HFFc6 (cell line): ENCODE measurements at places on chromosomes 3 and 15. TPM values are rescaled to one million over a fixed set of nuclear protein-coding genes. Genes with fewer than 3 reads are reported as not detected.

Gene PLOD2
- 181 to 324 TPM (median 304 TPM) in 3 replicates for total RNA-seq

Gene GRM7
- not detected in 2 replicates for total RNA-seq

Gene AP3B2
- not detected in 3 replicates for total RNA-seq

Gene TPRA1
- 40.2 to 48.2 TPM (median 44.2 TPM) in 3 replicates for total RNA-seq

Gene LCTL
- 0.43 to 0.75 TPM (median 0.64 TPM) in 3 replicates for total RNA-seq

Gene SLC41A3
- total RNA-seq = 44.7 and 58.1 TPM in 2 replicates

Gene GOLIM4
- 117 and 137 TPM in 2 replicates for total RNA-seq

Gene ISLR2
- not detected in 3 replicates for total RNA-seq

- DNase-seq = no peak
These were observed 3.4 kb upstream of the AP4E1 start for GRCh38 chr15:50905055-50905454.

DNA sequence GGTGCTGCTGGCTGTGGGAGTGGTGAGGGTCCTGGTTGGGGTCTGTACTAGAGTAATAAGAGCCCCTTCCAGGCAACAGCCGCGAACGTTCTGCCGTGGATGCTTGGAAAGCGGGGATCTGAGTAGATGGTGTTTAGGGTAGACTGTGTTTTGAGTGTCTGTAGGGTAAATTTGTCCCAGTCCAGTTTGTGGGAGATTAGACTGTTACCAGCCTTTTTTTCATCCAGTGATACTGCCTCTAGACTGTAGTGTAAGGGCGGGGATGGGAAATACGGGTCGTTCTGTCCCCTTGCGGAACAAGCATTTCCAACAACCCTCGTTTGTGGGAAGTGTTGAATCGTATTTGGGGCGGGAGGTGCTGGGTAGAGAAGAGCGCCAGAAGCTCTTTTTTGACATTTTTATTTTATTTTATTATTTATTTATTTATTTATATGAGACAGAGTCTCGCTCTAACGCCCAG lies 424 bp downstream of the HAUS2 start:
- peak; percentile 11 for DNase-seq

DNA sequence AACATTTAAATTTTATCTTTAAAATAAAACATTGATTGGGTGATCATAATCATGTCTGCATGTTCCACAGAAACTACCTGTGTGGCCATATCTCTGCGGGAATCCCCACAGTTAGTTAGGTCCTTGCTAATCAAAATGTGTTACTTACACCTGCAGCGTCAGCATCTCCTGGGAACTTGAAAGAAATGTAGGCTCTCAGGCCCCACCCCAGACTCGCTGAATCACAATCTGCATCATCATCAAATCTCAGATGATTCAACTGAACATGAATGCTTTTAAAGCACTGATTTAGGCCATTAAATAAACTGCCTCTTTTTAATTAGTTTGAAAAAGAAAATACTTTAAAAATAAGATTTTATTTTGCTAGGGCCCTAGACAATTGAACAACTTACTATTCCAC lies 577.8 kb downstream of the PYDC2 start:
- DNase-seq = peak; percentile 25

DNA sequence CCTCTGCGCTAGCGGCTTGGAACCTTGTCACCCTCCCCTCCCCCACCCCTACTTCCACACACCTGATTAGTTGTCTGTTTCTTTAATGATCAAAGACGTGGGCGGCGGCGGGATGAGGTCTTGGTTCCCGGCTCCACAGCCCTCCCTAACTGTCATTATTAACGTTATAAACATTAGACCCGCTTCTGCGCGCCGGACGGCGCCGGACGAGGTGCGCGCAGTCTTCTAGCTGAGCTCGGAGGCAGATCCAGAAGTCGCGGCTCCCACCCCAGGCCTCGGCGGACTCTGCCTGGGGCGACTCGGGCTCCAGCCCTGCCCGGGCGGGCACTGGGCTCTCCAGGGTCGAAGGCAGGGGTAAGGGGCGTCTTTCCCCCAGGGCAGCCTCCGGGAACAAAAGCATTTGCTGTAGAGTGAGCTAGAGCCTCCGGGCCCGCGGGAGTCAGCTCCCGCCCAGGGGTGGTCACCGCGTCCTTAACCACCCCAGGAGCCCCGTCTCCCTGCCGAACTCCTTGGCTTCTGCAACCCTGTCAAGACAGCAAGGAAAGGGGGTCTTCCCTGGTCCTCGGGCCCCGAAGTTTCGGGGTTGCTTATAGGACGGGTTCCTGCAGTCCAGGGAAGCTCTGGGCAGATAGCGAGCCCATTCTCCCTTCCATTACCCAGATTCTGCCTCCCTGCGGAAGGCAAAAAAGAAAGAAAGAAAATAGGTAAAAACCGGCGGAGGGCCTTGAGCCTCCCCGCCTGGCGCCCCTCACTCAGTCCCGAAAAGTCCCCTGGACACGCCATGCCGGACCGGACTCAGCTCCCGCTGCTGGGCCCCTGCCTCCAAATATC lies 2.2 kb upstream of the ISLR2 start:
- DNase-seq = no peak

DNA sequence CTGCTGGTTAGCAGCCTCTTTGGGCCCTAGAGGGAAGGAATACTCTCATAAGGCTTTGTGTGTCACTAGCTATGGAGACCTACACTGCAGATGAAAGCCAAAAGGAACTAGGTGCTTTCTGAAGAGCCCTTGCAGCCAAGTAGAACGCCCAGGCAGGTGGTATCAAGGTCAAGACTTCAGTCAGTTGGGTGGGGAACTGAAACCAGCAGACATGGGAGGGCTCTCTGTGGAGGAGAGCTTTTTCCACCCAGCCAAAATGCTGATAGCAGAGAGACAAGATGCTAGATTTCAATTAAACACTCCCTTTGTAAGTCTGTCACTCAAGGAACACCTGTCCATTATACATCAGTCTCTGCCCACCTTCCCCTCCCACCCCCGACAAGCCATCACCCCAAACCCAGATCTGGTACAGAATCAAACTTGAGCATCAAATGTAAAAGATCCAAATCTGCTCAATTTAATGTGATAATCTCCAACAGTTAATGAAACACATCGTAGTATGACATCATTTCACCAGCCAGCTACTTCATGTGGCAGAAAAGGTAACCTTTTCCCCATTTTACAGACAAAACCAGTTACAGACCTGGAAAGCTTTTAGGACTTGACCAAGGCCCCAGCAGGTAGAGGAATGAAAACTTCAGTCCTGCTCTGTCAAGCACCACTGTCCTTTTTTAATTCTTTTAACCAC lies 14.6 kb downstream of the MRPS25 start:
- DNase-seq = no peak

- DNase-seq = no peak
These were observed 54.8 kb downstream of the LMCD1 start for GRCh38 chr3:8556473-8556869.

GRCh38 chr3:62117903-62118548 lies 255.3 kb downstream of the FEZF2 start:
- no peak for DNase-seq

GRCh38 chr3:171092467-171092911 lies 66.0 kb upstream of the SLC2A2 start:
- no peak for DNase-seq

GRCh38 chr3:138921316-138922292 lies 25.3 kb downstream of the FOXL2 start:
- DNase-seq = peak; percentile 85

- peak; percentile 73 for DNase-seq
These were observed 19.0 kb downstream of the PDHB start for GRCh38 chr3:58414538-58415197.

- DNase-seq = no peak
These were observed 39.8 kb downstream of the PRKCD start for GRCh38 chr3:53200501-53201498.

GRCh38 chr3:182567700-182568099 lies 225.6 kb upstream of the ATP11B start:
- no peak for DNase-seq

DNA sequence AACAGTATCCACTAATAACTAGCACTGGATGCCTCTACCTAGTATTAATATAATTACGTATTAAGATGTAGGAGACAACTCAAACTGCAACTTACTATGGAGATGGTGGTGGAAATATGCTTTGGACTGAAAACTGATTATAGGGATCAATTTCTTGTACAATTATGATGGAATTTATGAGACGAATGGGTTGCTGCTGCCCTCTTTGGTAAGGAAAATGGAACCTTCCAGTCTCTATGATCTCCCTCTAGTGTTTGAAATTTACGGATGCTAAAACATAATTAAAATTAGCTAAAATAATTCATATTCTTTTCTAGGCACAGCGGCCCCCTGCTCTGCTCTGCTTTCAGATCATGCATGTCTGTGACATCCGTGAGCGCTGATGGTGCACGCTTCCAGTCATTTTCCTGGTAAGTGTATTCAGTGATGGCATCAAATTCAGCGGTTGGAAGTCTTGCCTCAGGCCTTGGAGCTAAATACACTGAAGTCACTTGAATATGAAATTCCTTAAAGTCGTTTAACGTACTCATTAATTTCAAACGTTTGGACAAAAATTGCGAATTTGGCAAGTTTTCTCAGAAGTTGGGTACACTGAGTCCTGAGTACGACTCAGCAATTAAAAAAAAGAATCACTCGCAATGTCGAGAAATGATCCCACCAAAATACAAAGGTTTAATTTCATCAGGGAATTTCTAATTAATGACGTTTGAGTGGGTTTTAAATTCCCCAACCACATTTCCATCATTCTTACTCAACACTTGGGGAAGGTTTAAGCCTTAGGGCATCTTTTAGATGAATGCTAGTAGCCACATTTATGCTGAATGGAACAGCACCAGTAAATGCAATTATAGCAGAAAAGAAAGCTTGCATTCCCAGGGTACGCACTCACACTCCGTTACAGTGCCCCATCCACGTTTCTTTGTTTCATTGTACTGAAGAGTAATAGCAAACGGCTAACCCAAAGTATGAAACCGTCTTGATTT lies 132.6 kb downstream of the NR2F2 start:
- DNase-seq = peak; percentile 1

DNA sequence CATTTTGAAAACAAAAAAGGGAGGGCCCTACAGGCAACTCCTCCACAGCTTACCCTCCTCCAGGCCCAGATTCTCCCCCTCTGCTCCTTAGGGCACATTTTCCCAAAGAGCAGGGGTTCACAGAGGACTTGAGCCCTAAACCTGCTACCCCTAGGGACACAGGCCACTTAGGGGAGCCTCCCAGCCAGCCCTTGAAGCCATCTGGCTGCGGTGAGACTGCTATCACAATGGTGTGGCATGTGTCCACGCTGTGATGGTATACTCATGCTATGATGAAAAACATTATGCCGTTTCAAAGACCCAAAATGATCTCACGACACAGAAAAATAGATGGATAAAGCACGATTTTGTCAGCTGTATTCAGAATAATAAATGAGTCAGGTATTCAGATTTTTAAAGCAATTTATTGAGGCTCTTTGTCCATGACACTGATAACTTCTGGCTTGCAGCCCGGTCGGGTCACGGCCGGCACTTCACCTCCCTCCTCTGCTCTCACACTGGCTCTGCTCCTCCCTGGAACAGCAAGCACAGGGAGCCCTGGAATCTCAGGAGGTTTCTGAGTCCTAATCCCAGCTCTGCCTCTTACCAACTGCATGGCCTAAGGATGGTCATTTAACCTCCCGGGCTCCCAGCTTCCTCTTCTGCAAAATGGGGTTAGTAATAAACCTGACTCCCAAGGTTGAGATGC lies 115.3 kb downstream of the MEGF11 start:
- DNase-seq = no peak

- no peak for DNase-seq
These were observed 471.0 kb upstream of the PROK2 start for GRCh38 chr3:72255791-72256559.
